Stimulated activated CD4-positive, alpha-beta T cell treated with anti-CD3 and anti-CD28 coated beads, Interleukin-15, amount 100 ng/mL, for 1 hour (primary cell): ENCODE measurements at places on chromosomes 13 and 19.

DNA sequence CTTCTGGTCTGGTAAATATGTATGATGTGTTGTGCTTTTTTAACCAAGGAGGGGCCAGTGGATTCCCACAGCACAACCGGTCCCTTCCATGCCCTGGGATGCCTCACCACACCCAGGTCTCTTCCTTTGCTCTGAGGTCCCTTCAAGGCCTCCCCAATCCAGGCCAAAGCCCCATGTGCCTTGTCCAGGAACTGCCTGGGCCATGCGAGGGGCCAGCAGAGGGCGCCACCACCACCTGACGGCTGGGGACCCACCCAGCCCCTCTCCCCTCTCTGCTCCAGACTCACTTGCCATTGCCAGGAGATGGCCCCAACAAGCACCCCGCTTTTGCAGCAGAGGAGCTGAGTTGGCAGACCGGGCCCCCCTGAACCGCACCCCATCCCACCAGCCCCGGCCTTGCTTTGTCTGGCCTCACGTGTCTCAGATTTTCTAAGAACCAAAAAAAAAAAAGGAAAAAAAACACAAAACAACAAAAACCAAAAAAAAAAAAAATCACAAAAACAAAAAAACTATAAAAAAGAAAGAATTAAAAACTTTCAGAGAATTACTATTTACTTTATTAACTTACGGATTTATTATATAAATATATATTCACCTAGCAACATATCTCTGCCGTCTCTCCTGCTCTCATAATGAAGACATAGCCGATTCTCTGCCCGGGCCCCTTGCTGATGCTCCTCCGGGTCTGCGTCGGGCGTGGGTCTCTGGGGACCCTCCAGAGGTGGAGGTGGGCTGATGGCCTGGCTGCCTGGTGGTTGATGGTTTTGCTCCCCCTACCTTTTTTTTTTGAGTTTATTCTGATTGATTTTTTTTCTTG lies 14.4 kb downstream of the CAPN12 start:
- peak; percentile 58 for DNase-seq

GRCh38 chr19:1073063-1073955 lies 6.3 kb downstream of the ARHGAP45 start:
- DNase-seq: no peak

- no peak for DNase-seq
Measured at GRCh38 chr19:56377105-56377924, 16.0 kb downstream of the ZNF582 start.

DNA sequence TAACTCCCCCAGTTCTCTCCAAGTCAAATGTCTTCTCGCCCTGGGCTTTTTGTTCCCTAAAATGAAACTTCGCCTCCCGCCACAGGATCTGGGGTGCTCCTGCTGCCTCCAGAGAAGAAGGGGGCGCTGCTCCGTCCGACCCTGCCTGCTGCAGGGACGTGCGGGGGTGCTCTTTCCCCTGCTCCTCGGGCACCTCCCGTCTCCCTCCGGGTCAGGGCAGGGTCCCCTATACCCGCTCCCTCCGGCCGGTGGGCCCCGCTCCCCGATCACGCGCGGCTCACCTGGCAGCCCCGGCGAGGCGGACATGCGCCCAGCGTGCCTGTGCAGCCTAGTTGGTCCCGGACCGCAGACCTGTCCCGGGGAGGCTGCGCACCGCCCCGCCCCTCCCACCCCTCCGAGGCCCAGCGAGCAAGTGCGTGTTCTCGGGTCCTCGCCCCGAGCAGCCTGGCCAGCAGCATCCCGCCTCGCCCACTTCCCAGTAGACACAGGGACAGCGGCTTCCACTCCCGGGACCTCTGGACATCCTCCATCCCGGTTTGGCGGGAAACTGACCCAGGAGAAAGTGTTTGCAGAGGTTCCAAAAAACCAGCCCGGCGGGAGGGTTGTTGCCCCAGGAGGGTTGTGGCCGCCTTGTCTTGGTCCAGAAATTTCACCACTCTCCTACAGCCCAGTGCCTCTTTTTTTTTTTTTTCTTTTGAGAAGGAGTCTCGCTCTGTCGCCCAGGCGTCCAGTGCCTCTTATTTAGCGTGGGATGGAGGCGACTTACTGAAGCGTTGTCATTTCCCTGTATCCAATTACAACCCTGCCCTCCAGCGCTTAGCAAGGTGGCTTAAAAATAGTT lies at the start of gene OXGR1:
TSS of gene OXGR1 (minus strand) at position 460 of the 841 bp plus-strand sequence. CDS start 6,717 bp downstream, outside the sequence.
- no peak for DNase-seq

DNA sequence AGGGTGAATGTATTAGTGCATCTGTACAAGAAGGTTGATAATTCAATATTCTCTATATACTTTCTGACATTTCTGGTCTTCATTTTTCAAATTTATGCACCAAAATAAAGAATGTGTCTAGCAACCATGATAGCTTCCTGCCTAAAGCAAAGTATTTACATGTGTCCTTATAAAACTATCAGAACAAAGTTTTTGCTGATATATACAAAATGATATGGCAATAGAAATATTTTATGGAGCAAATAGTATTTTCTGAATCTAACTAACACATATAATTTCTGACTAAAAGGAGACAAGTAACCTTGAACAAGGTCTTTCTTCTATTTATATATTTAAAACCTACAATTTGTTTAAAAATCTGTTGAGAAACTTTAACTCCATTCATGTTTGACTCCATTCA lies 184.9 kb downstream of the DIAPH3 start:
- no peak for DNase-seq

GRCh38 chr19:51066393-51067186 lies 1.7 kb upstream of the KLK13 start:
- DNase-seq: no peak

DNA sequence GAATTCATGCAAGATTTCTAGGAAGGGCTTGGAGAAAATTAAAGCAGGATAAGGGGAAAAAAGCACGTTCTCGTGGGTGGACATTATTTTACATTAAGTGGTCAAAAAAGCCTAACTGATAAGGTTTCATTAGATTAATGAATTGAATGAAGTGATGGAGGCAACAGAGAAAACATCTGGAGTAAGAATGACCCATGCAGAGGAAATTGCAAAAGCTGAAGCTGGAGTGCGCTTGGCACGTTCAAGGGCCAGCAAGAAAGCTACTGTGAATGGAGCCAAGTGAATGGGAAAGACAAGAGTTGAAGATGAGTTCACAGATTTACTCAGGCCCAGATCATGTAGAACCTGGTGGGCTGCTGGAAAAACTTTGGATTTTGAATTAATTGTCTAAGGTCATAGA lies 777.9 kb downstream of the DACH1 start:
- no peak for DNase-seq

DNA sequence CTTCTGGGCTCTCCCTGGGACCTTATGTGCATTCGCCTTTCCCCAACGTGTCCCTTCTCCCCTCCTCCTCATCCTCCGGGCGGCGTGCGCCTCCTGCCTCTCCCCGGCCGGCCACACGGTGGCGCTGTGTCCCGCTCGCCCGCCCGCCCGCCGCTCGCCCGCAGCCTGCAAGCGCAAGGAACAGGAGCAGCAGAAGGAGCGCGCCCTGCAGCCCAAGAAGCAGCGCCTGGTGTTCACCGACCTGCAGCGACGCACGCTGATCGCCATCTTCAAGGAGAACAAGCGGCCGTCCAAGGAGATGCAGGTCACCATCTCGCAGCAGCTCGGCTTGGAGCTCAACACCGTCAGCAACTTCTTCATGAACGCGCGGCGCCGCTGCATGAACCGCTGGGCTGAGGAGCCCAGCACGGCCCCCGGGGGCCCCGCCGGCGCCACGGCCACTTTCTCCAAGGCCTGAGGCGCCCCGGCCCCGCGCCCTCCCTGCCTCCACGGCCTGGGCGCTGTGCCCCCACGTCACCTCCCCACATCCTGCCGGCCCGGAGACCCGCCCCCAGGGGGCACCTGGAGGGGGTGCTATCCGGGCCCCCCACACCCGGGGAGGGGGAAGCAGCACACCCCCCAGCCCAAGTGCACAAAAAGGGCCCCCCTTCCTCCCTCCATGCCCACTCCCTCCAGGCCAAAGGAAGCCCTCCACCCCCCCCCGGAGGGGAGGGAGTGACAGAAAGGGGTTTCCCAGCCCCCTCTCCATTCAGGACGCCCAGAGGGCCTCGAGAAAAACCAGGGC lies 21.9 kb downstream of the ONECUT3 start:
- no peak for DNase-seq

DNA sequence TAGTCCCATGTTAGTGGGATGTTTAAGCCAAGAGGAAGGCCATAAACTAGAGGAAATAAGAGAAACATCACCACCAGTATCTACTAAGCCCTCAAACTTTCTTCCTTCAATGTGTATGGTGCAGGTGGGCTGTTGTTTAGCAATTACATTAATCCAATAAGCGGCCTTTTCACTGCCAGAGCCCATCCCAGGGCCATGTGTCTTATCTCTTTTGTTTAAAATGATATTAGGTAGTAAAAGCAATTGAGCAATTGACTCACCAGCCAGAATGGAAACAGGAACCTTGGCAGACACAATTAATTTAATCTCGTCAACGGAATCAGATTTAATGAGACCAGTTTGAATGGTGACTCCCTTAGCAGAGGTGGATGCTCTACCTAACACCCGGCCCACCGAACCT lies 1503.5 kb downstream of the UQCRFS1 start:
- DNase-seq: no peak
